ENCODE measurements at places on chromosomes 5 and 9.

DNA sequence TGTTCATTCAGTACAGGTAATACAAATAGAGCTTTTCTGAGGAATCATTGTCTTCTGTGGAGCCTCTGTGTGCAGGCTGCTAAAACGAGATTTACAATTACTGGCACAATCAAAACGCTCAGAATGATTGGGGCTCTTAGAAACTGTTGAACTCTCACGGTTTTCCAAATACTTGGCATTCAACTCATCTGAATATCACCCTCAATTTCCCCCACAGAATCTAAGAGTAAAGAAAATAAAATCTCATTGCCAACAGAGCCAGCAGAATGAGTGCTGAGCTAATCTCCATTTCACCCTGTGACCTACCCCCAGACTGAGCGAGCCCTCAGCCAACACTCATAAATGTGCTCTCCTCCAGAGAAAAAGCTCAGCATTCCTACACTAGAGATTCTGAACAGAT lies 35.3 kb upstream of the TMED7 start:
- no peak for DNase-seq

DNA sequence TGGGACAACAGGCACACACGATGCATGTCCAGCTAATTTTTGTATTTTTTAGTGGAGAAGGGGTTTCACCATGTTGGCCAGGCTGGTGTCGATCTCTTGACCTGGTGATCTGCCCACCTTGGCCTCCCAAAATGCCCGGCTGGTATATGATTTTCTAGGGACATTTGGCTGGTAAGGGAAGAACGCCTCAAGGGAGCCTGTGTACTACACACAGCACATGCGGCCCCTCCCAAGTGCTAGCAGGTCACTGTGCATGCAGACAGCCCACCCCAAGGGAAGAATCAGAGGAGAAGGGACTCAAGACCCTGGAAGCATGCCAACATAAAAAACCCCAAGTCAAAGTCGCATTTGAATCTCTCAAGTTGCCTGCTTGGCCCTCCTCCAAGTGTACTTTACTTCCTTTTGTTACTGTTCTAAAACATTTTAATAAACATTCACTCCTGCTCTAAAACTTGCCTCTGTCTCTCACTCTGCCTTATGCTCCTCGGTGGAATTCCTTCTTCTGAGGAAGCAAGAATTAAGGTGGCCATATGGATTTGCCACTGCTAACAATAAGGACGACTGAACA lies 24.3 kb upstream of the OTULINL start:
- DNase-seq, result no peak

- DNase-seq, result peak; percentile 95
Observed at GRCh38 chr5:146283344-146283761, 55.3 kb upstream of the POU4F3 start.

DNA sequence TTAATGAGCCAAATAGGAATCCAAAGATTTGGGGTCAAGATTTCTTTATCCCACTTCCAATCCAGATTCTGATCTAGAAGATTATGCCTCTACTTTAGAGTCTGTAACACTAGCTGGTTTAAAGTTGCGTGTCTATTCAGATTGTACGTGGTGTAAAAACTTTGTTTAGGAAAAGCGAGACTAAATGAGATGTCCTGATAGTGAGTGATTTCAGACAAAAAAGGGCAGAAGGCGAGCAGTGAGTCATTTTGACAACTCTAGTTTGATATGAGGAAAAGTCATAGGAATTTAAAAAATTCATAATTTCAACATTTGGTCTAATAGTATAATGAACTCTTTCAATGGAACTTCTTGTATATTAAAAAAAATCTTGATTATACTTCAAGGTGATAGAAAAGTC lies 119.6 kb upstream of the KLF9 start:
- no peak for DNase-seq

GRCh38 chr9:32866273-32866672 lies 82.9 kb downstream of the TMEM215 start:
- no peak for DNase-seq

DNA sequence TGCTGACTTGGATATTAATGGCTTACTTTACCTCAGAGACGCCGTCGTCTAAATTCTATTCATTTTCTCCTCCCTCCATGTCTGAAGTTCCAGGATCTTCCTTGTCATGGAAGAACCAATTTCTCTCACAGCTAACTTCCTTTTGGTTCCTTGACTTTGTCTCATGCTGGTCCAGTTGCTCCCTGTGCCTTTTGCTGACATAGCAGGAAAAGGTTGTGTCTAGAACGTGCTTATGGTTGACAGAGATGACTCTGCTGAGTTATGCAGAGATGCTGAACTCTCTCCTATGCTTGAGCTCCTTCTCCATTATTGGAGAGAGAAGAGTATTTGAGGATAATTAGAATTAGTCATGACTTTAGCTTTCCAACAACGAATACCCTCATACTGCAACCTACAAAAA lies 1338.9 kb downstream of the MAT2B start:
- no peak for DNase-seq

DNA sequence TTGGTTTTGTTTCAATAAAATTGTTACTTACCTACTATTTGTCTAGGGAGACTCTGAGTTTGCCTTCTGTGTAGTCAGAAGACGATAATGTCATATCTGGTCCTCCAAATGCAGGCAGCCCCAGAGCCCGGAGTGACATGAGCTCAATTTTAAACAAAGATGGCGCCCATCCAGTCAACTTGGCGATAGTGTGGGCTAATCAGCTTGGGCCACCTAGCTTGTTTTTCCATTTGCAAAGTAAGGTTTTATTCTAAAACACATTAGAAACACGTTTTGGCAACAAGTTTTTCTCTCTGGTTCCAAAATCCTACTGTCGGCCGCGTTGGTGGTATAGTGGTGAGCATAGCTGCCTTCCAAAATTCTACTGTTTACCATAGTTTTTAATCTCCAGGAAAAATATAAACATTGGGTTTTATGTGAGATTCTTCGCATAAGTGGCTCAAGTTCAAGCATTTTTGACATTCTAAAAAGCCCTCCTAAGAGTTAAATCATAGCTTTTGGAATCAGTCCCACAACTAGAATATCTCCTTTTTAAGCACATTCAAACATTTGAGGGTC lies 13.2 kb downstream of the TSC1 start:
- DNase-seq, result no peak

GRCh38 chr5:132383261-132383660 lies 13.8 kb downstream of the SLC22A5 start:
- DNase-seq, result no peak

GRCh38 chr9:27485158-27485557 lies 38.9 kb upstream of the IFNK start:
- no peak for DNase-seq

GRCh38 chr5:428754-429452 lies 14.1 kb upstream of the EXOC3 start:
- no peak for DNase-seq

GRCh38 chr5:140298183-140298601 lies 4.7 kb downstream of the PFDN1 start:
- peak; percentile 51 for DNase-seq

GRCh38 chr9:130632081-130632710 lies 32.2 kb upstream of the PRDM12 start:
- no peak for DNase-seq

DNA sequence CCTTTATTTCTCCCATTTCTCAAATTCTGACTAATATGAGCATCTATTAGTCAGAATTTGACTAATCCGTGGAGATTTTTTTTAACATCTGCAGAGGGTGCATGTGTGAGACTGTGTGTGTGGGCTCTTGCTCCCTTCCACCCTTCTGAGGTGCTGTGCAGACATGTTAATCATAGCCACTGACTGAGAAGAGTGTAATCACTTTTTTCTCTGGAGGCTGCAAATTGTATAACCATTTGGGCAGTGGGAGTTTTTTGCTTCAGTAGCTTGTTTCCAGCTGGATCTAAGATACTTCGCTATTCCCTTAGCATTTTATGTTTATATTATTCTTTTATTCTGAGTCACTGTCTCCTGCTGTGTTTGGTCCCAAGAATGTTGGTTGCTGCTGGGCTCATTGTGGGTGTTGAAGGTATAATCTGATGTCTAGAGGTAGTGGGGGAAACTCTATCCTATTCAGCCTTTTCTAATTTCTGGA lies 66.2 kb downstream of the ARHGEF28 start:
- DNase-seq, result peak; percentile 69

DNA sequence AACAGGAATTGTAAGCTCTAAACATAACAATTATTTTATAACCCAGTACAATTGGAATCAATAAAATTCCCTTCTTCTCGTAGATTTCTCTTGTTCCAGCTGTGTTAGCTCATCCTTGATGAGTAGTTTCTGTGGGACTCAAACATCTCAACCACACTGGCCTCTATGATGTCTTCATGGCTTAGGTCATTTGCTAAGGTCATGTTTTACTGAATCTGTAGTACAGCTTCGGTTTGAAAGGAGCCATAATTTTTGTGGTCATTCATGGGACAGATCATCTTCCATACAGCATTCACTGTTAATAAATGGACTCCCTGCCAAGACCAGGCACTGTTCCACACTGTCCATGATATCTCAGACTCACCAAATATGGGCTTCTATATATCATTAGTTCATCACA lies 369.0 kb upstream of the RFX3 start:
- DNase-seq, result no peak

Measured in fibroblast of skin of left quadriceps (primary cell).